ENCODE measurements at places on chromosomes 12 and 14.

DNA sequence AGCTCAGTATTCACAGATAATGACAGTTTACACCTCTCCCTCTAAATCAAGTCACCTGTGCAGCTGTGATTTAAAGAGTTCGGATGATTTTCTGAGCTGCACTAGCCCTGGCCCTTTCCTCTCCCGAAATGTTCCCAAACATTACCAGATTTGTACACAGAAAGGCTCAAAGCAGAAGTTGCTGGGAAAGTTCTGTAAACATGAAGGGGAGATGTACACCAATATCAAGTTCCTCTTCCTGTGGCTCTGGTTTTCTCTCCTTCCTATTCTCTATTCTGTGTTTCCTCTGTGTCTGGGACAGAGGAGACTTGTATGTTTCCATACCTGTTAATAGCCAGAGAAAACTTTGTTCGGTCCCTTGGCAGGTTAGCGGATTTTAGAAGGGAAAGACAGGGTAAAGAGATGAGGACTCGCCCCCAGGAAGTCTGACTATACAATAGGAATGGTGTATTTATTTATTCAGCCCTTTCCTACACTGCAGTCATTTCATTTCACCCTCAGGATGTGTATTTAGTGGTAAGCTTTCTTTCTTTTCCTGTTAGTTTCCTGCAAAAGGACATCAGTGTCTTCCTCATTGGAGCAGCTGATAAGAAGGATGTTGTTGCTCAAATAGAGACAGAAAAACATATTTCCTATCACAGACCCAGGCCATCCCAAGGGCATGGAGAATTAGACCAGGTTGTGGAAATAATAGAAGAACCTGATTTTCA lies 7.6 kb upstream of the NUMB start:
- no peak for DNase-seq

GRCh38 chr12:16610743-16611142 lies 4.8 kb upstream of the LMO3 start:
- DNase-seq, result peak; percentile 32

DNA sequence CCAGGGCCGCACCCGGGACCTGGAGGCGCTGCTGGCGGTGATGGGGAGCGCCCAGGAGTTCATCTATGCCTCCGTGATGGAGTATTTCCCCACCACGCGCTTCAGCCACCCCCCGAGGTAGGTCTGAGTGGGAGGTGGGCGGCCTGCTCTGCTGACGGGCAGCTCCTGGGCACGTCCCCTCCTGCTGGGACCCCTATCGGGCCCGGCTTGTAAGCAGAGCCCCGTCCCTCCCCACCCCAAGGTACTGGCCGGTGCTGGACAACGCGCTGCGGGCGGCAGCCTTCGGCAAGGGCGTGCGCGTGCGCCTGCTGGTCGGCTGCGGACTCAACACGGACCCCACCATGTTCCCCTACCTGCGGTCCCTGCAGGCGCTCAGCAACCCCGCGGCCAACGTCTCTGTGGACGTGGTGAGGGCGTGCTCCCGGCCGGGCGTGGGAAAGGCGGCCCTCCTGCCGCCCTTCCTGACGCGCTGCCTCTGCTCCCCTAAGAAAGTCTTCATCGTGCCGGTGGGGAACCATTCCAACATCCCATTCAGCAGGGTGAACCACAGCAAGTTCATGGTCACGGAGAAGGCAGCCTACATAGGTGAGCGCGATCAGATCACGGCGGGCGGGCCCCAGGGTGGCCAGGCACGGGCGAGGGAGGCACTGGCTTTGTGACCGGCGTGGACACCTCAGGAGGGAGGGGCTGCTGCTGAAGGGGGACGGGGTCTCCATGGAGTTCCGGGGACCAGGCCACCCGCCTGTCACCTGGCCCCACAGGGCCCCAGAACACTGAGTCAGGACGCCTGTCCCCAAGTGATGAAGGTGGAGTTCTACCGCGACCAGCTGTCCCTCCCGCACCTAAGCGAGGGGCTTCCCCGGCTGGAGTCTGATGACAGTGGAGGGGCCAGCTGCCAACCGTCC lies 7.3 kb downstream of the PLD4 start:
- DNase-seq, result no peak

GRCh38 chr12:109899783-109900751 lies at the start of gene TCHP:
TCHP (plus strand) TSS chr12:109900274; CDS start chr12:109903027, 2,753 bp downstream.
- DNase-seq, result peak; percentile 49

GRCh38 chr14:90587252-90587910 lies 190.6 kb downstream of the CALM1 start:
- DNase-seq, result no peak
